ENCODE measurements at places on chromosomes 7 and 10. TPM values are rescaled to one million over a fixed set of nuclear protein-coding genes. Genes with fewer than 3 reads are reported as not detected.

- H3K36me3 ChIP-seq = no peaks in the 10 kb centered on the region
- DNase-seq = no peak
- no peaks in the 10 kb centered on the region for H3K27me3 ChIP-seq
- H3K4me1 ChIP-seq = no peaks in the 10 kb centered on the region
- no peak within 1 kb of the TSS for H3K27ac ChIP-seq
Measured at GRCh38 chr10:37125191-37125732, at the start of gene ANKRD30A. ANKRD30A (plus strand) TSS chr10:37125598; CDS start chr10:37125788, 190 bp downstream.

GRCh38 chr10:66405566-66405965, 520.3 kb upstream of the LRRTM3 start:
- no peak overlapping the region for H3K4me3 ChIP-seq
- no peak overlapping the region for H3K27ac ChIP-seq
- no peaks in the 10 kb centered on the region for H3K36me3 ChIP-seq
- no peaks in the 10 kb centered on the region for H3K27me3 ChIP-seq

DNA sequence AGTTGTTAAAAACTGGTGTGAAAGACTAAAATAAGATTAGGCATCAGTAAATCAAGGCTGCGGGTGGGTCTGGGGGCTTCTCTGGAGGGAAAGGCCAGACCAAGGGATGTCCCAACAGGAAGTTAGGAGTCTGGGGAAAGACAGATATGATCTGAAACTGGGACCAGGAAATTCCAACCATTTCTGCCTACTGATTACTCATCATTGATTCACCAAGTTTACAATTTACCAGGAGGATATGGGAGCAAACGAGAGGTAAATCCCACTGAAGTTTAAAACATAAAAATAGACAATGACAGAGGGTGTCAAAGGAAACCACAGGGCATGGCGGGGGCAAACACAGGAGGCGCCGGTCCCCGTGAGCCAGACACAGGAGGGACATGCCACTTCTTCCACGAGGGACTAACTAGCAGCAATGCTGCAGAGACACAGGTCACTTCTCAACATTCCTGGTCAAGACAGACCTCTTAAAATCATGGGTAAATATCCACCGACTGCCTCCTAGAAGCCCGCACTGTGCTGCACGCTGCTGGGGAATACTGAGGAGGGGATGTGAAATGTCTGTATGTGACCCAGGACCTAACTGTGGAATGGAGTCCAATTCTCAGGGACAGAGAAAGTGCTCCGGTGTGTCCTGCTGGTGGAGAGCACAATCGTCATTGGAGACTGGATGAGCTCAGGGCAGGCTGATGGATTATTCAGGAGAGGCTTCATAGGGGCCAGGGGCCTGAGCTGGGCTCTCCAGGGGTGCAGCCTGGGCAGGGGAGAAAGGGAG, 153.4 kb upstream of the KLF14 start:
- no peaks in the 10 kb centered on the region for H3K27me3 ChIP-seq
- no peak overlapping the region for H3K27ac ChIP-seq
- H3K4me1 ChIP-seq = peaks cover 34% of the 10 kb centered on the region
- H3K36me3 ChIP-seq = no peaks in the 10 kb centered on the region
- no peak overlapping the region for H3K4me3 ChIP-seq

GRCh38 chr7:121516821-121517220, 120.7 kb upstream of the FAM3C start:
- no peak overlapping the region for H3K4me3 ChIP-seq
- DNase-seq = peak; percentile 9
- no peaks in the 10 kb centered on the region for H3K36me3 ChIP-seq
- H3K27ac ChIP-seq = no peak overlapping the region
- H3K27me3 ChIP-seq = no peaks in the 10 kb centered on the region

Gene MMD2
- total RNA-seq = not detected

DNA sequence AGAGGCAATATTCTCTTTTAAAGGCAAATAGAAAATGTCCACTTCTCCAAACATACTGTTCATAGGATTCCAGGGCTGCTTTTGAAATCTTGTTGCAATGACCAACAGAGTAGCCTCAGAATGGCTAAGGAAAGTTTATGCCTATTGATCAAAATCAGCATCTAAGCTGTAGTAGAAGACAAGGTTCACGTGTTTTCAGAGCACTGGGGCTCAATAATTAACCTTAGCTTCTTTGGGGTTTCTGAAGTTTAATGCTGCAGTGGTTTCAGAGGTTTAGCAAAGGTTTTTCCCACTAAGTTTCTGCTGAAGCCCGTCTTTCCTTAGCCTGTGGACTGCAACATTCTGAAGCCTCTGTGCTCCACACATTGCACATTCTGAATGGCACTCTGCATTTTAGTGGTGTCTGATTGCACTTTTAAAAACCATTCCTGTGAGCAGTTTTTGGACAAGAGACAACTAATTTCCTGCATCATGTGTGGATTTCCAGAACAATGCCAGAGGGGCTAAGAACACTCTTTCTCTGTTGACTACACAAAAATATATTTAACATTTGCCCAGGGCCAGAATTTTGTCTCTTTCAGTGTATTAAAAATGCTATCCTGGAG, 342.5 kb downstream of the PTEN start:
- H3K27ac ChIP-seq = no peak overlapping the region
- H3K36me3 ChIP-seq = no peaks in the 10 kb centered on the region
- H3K27me3 ChIP-seq = no peaks in the 10 kb centered on the region
- no peaks in the 10 kb centered on the region for H3K4me1 ChIP-seq
- H3K4me3 ChIP-seq = no peak overlapping the region
- DNase-seq = no peak

Measured in body of pancreas (tissue), 4 donors.